ENCODE measurements at places on chromosomes 7 and 10.

- no peak for DNase-seq
Observed at GRCh38 chr7:35617041-35617440, 77.9 kb downstream of the HERPUD2 start.

GRCh38 chr10:121961456-121961855 is 13.6 kb downstream of the NSMCE4A start:
- DNase-seq: no peak

DNA sequence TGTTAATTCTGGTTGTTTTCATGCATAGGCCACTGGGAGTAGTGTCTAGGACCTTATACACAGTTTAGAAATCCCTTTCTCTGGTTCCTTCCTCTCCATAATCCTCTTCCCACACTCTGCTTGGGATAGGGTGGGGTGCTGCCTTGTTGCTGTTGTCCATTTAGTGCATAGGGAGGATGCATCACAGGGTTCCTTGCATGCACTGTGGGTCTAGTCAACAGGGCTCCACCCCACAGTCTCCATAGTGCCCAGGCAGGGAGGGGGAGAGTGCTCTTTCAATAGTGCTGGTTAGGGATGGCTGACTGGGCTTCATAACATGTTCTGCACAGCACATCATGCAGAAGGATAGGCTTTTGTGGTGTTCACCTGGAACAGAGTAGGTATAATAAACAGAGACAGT is 81.1 kb downstream of the ARHGAP12 start:
- no peak for DNase-seq

DNA sequence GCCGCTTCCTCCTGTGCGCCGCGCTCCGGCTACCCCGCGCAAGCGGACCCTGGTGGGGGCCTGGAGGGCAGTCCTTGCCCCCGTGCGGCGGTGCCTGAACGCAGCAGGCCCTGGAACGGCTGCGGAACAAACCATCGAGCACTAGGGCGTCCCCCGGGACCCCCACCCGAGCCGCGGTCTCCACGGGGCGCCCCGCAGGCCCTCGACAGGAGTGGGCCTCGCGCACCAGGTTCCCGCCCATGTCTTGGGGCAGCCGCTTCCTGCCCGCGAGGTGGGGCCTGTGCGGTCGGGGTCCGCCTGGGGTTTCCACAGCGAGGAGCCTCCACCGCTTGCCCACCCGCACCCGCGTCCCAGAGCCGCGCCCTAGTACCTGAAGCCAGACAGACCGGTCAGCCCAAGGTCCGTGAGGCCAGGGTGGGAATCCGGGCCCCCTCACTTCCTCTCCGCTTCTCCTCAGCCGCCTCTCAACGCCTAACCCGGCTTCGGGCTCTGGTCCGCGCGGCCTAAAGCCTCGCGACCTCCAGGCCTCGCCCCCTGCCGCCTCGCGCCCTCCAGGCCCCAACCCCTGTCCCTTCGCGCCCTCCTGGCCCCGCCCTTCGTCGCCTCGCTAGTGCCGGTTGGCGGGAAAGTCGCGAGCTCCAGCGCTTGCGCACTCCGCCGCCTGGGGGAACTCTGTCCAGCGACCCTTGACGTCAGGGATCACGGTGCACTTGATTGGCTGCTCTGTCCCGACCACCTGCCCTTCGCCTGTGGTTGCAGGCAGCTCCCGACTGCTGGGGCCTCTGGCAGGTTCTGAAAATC is 7.0 kb upstream of the GBX1 start:
- DNase-seq: no peak

DNA sequence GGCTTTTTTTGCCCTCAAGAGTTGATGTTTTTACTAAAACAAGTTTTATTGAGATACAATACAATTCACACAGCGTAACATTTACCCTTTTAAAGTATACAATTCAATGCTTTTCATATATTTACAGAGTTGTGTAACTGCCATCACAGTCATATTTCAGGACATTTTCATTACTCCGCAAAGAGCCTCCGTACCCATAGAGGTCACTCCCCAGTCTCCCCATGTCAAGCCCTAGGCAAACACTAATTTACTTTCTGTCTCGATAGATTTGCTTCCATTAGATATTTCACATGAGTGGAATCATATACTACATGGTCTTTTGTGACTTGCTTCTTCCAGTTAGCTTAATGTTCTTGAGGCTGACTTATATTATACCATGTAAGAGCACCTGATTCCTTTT is 183.8 kb downstream of the PRKCQ start:
- no peak for DNase-seq

DNA sequence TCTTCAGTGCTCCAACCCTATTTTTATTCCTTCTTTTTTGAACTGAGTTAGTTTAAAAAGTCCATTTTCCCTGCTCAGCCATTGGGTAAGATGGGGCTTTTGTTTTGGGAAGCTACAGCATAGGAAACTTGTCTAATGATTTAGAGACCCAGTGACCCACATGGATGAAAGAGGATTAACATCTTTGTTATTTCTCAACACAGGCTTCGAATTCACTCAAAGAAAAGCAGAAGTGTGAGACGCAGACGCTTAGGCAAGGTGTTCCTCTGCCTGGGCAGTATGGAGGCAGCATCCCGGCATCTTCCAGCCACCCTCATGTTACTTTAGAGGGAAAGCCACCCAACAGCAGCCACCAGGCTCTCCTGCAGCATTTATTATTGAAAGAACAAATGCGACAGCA is 152.0 kb downstream of the HDAC9 start:
- DNase-seq: no peak

GRCh38 chr10:23341004-23341403 is 3.6 kb downstream of the C10orf67 start:
- DNase-seq: no peak

DNA sequence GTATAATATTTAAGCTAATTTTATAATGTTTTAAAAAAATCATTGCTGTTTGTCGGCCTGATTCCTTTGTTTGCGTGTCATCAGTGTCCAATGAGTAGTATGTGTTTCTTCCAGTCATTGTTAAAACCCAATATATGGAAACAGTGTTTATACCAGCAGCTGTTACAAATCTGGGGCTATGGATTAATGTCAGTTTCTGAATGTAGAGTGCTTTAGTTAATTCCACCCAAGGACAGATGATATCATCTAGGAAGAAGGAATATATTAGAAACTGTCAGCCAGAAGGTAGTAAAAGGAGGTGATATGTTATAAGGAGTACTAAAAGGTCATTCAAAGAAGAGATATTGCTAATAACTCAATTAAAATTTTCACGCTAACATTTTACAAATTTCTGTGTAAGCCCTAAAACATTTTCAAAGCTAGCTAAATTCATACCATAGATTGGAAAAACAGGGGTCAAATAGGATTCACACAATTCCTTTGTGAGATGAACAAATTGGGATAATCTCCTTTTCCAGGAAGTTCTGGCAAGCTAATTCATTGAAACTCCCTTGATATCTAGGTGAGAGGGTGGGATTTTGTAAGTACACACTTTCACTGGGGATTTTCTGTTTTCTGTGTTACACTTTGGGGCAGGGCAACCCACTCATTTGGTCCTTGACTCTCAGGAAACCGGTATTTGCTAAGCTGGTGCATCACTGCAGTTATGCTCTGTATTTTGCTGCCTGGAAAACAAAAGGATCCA is 448.8 kb downstream of the LRMDA start:
- no peak for DNase-seq

GRCh38 chr10:128386816-128387604 is 260.8 kb upstream of the MKI67 start:
- no peak for DNase-seq

DNA sequence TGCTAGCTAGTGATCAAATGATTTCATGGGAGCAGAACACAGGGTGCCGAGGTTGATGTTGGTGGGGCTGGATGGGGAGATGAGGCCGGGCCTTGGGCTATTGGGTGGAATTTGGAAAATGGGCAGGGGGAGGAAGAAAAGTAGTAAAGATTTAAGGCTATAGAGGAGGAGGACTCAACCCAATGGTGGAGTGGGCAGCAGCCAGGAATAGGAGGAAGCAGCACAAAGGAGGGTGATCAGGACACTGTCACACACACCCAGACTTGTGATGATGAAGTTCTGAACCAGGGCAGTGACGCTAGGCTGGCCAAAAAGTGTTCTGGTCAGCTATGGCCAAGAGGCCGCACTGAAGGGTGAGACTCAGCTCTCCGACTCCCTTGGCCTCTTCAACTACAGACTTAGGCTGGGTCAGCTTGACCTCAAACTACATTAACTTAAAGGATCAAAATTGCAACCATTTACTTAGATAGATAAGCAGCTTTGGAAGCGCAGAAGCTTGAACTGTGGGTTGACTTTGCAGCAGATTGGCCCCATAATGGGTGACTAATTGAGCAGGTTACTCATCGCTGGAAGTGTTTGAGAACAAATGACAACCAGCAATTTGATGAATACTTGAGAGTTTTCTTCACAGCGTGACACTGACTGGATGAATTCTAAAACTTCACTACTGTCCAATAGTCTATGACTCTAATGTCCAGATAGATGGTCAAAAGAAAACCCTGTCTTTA is 29.4 kb upstream of the GPR26 start:
- DNase-seq: no peak

GRCh38 chr7:142954680-142955268 is 7.4 kb downstream of the KEL start:
- DNase-seq: no peak

DNA sequence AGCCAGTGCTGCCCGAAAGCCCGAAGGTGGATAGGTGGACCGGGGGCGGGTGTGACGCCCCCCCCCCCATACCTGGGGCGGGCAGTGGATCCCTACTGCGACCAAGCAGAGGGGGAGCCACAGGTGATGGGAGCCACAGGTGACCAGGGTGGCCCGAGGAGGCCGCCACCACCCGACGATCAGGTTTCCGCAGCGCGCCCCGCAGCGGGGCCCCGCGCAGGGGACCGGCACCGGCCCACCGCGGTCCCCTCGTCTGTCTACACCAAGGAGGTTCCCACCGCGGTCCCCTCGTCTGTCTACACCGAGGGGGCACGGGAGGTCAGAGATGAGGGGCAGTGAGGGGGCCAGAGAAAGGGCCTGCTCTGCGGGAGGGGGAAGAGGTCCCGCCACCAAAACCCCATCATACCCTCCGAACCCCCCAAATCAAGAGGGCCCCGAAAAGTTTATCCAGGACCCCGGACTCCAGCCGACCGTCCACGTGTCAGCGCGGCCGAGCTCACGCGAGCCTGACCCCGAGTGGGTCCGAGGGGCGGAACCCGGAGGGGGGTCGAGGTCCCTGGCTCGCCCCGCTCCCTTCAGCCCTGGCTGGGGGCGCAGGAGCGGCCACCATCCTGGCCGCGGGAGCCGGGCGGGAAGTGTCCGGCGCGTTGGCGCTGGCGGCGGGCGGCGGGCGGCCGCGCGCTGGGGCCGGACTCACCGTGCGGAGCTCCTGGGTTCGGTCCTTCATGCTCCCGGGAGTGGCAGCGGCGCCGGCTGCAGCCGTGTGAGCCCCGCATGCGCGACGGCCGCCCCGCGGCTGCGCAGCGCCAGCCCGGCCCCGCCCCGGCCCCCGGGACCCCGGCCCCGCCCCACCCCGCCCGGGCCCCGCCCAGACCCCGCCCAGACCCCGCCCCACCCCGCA is at the start of gene STX1A:
Gene STX1A (minus strand): TSS at position 765 of the 901 bp plus-strand sequence. CDS start 38 bp downstream, at position 727.
- DNase-seq: peak; percentile 80

GRCh38 chr7:25949736-25950487 is 202.1 kb upstream of the NFE2L3 start:
- DNase-seq: peak; percentile 74

- peak; percentile 33 for DNase-seq
Observed at GRCh38 chr7:4479367-4480039, 202.6 kb upstream of the FOXK1 start.

DNA sequence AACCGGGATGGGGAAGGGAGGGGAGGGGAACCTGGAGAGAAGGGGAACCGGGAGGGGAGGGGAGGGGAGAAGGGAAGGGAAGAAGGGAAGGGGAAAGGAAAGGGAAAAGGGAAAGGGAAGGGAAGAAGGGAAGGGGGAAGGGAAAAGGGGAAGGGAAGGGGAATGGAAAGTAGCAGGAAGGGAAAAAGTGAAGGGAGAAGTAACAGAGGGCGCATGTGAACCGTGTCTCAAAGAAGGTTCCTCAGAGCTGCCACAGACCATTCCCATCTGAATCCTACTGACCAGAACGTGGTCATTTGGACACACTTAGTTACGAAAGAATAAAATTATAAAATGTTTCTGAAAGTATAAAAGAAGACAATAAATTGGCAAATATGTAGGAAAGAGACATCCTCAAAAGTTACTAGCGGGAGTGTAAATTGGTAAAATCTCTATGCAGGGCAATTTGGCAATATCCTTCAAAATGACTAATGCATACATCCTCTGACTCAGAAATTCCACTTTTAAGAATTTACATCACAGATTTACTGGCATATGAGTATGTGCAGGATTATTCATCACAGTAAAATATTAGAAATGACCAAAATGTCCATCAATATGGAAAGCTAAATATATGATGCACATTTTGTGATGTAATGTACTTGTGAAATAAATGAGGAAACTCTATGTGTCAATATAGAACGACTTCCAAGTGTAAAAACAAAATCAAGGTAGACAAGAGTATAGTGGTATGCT is 12.9 kb downstream of the C10orf67 start:
- no peak for DNase-seq

DNA sequence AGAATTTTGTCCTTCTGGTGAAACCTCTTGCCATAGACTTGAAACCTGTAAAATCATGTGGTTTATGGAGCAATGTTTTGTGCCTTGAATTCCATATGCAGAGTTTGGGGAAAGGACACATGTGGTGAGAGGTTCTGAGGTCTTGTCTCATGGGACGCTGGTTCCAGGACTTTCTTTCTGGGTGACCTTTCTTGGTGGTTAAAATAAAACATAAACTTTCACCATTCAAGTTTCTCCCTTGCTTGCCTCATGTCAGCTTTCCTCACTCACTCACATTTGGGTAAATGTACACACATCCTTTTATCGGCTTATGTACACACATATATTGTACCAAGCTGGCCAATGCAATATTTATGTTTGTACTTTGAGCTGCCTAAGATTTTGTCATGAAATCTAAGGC is 144.9 kb upstream of the CELF2 start:
- DNase-seq: no peak

Data from nephron progenitor cell (in vitro differentiated cells).